ENCODE measurements at places on chromosomes 2 and 18.
A peak's percentile ranks its signal among the peaks of the same experiment; 100 is the strongest.

DNA sequence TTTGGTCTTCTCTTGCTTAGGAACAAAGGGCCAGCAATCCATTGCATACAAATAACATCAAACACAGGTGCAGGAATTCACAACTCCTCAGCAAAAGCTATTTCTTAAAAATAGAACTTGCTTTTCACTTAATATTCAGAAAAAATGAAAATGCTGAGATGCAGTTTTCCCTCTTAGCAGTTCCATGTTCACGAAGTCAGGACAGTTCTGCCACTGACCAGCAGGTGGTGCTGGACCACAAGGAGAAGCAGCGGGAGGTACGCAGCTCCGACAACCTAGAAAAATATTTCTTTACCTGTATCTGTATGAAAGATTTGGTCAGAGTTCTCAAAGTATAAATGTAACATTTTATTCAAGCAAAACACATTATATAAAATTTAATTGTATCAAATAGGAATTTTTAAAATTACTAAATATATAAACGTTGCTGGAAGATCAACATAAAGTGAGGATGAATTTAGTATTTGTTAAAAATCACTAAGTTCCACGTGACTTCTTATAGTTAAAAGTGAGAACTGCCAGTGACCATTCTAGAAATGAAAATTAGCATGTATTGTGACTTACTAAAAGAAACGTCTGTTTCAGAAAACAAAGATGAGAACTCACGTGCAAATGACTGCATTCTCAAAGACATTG, 48.8 kb downstream of the ADNP2 start:
- DNase-seq, result peak; percentile 56

DNA sequence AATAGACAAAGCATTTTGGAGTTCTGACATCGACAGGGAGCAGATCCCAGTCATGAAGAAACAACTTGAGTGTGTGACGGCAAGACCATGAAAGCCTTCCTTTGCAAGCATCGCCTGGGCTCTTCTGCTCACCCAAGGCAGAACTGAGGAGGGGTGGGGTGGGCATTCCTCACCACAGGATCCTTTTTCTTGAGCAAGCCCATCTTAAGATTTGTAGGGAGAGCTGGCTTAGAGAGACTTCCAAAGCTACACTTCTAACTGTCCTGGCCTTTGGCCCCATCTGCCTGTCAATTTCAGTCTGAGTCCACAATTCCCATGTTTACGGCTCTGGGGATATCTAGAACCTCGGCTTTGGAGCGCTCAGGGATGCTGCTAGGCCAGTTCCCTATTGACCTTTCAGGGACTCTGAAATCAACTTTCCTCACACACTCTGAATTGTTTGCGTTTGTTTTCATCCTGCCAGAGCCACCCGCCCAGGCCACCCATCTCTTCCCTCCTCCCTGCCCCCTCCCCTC, 3.7 kb downstream of the KLHL14 start:
- DNase-seq, result no peak

GRCh38 chr2:177679611-177680605, 287.3 kb downstream of the AGPS start:
- DNase-seq, result no peak

DNA sequence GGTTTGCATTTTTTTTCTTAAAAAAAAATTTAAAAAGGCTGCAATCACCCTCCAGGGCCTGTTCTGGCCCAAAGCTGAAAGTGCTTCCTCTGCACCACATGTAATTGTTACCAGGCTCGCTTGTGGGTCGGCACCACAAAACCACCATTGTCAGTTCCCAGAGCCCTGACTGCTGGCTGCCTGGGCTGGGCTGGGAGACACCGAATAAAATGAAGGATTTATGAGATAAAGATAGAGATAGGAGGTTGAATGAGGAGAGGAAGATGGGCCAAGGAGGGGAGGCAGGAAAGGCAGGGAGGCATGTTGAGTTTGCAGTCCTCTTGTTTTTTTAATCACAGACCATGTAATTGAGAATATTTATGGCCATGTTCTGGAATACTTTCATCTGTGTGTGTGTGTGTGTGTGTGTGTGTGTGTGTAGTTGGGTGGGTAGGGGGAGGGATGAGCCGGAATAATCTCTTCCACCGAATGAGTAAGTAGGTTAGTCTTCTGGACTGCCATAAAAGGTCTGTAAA, 14.7 kb downstream of the NRP2 start:
- no peak for DNase-seq

DNA sequence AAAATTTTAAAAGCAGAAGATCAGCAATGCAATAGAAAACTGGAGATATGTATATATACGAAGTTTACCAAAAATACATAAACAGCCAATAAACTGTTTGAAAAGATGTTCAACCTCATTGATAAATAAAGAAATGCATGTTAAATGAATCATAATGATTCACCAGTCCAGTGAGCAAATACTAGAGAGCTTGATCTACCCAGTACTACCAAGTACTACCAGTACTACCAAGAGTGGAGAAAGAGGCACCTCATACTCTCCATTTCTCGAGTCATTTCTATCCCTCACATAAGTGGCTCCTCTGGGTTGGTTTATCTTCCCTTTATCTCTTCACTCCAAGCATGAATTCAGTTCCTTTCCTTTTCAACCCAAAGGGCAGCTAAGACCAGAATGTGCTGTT, 138.9 kb downstream of the MREG start:
- DNase-seq, result no peak

GRCh38 chr2:232973796-232974195, 39.3 kb downstream of the NGEF start:
- DNase-seq, result no peak

GRCh38 chr2:216713691-216714336, 18.5 kb upstream of the IGFBP5 start:
- no peak for DNase-seq

DNA sequence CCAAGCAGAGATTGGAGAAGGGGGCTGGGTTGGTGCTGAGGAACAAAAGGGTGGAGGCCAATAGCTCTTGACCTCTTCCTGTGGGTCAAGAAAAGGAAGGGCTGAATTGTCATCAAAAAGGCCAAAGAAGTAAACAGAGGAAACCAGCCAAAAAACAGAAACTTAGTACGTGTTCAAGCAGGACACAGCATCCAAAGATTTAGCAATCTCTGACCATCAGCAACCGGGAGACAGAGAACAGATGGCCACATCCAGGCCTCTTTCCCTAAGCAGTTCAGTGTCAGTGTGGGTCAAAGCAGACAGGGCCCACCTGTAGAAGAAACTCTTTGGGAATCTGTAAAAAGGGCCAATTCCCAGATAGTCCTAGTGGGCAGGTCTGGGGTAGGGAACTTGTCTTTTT, 2.9 kb downstream of the DNPEP start:
- DNase-seq, result no peak

- no peak for DNase-seq
These were observed 95.1 kb downstream of the CRIM1 start for GRCh38 chr2:36450466-36451196.

DNA sequence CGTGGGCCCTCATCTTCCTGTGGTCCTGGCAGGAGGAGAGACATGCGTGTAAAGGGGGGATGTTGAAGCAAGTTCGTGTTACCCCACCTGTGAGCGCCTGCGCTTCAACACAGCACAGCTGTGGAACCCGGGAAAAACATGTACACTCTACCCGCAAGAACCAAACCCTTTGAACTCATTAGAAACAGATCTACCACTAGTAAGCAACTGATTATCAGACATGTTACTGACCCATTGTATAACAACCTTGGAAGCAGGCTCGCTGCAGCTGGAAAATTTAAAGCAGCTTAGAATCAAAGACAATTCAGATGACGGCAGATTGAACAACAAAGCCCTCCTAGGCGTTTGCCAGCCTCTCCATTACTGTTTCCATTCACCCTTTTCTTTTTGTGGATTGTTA, 771.7 kb upstream of the SALL3 start:
- DNase-seq, result no peak
